Occipital lobe (tissue), 3 donors: ENCODE measurements at places on chromosomes 2 and 18. TPM values are rescaled to one million over a fixed set of nuclear protein-coding genes. Genes with fewer than 3 reads are reported as not detected.

Gene STEAP3
- total RNA-seq: not detected

Gene GLI2
- 2.8 TPM for total RNA-seq

Gene TMEM163
- 14.3 TPM for total RNA-seq

Gene PPP4R3B
- total RNA-seq: 120 TPM

Gene ATIC
- total RNA-seq: 18.6 TPM

Gene SLC5A7
- total RNA-seq: 0.94 TPM

Gene UGT1A9
- total RNA-seq: not detected

Gene LIPG
- total RNA-seq: 18.2 TPM

Gene UBXN2A
- total RNA-seq: 53.5 TPM

Gene AQP12A
- not detected for total RNA-seq

Gene DYSF
- total RNA-seq: 0.47 TPM

Gene SLC9A4
- 0.62 TPM for total RNA-seq

Gene DLX2
- total RNA-seq: 3.3 TPM

Gene SMPD4
- 8.4 TPM for total RNA-seq

Gene PCARE
- under 0.01 TPM for total RNA-seq

Gene BCL11A
- 128 TPM for total RNA-seq

Gene PIEZO2
- total RNA-seq: 8.0 TPM

Gene TMEM247
- not detected for total RNA-seq

Gene SLC14A1
- total RNA-seq: 4.1 TPM

Gene SCN2A
- 219 TPM for total RNA-seq

Gene TTN
- total RNA-seq: 3.7 TPM

Gene GCA
- total RNA-seq: 39.6 TPM

Gene ADCYAP1
- 6.4 TPM for total RNA-seq

Gene SATB2
- total RNA-seq: 532 TPM

Gene KCNS3
- total RNA-seq: 3.4 TPM

Gene PDCD1
- total RNA-seq: not detected

Gene ECEL1
- 1.2 TPM for total RNA-seq

Gene FEZ2
- total RNA-seq: 54.3 TPM

Gene KLF7
- 69.7 TPM for total RNA-seq

Gene ZAP70
- 1.1 TPM for total RNA-seq

Gene RBM45
- 31.2 TPM for total RNA-seq

Gene INHBB
- total RNA-seq: 5.0 TPM

Gene ACP1
- 101 TPM for total RNA-seq

Gene DSG4
- not detected for total RNA-seq

Gene TRIM43B
- total RNA-seq: not detected

Gene GPR45
- 0.78 TPM for total RNA-seq

Gene CFAP210
- total RNA-seq: 1.9 TPM

Gene NTSR2
- total RNA-seq: 0.31 TPM

Gene OTOS
- 0.94 TPM for total RNA-seq

Gene DSC3
- total RNA-seq: 0.78 TPM

Gene CD207
- not detected for total RNA-seq

Gene ERFE
- 1.6 TPM for total RNA-seq

Gene RIT2
- total RNA-seq: 21.8 TPM

Gene FBXO48
- total RNA-seq: 0.94 TPM

Gene C2orf81
- 0.62 TPM for total RNA-seq

Gene CIB4
- not detected for total RNA-seq

Gene SCN3A
- 315 TPM for total RNA-seq

Gene IL37
- not detected for total RNA-seq

Gene ALPI
- not detected for total RNA-seq

Gene ONECUT2
- total RNA-seq: 0.78 TPM

Gene GAREM2
- total RNA-seq: 7.0 TPM

Gene TBR1
- 53.7 TPM for total RNA-seq

Gene CNTNAP5
- 41.0 TPM for total RNA-seq
